ENCODE measurements at places on chromosomes 5 and 9.
A peak's percentile ranks its signal among the peaks of the same experiment; 100 is the strongest.

DNA sequence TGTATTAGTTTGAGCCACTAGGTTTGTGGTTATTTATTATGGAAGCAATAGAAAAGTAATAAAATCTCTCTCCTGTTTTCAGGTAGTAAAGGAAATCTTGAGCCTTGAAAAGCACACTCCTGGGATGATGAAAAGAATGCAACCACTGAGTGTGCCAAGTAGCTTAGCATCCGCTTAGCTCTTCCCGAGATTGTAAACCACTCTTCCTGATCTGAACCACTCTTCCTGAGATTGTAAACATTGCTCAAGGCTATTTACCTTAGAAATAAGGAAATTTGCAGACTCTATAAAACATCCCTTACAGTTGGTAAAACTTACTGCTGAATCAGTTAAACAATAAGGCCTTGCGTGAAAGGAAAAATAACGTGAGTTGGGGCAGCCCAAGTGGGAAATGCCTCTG, 17.4 kb upstream of the IL33 start:
- DNase-seq: no peak

- no peak for DNase-seq
Observed at GRCh38 chr9:20838218-20838617, 154.2 kb downstream of the FOCAD start.

GRCh38 chr9:124882231-124882630, 20.3 kb downstream of the ARPC5L start:
- DNase-seq: no peak

DNA sequence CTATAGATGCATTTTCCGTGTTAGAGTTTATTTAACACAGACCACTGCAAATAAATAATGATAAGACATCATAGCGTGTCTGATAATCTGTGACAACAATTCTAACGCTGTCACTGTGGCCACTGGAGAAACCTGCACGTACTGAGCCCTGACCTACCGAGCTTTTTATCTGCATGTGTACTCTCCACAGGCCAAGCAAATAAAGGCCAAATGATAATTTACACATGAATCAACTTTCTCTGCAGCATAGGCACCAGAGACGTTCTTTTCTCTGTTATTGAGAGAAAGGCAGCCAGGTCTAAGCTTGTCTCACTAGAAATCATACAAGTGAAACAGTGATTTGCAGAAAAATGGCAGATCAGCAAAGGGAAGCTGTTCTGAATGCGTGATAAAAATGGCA, 75.8 kb downstream of the POU5F2 start:
- DNase-seq: no peak

DNA sequence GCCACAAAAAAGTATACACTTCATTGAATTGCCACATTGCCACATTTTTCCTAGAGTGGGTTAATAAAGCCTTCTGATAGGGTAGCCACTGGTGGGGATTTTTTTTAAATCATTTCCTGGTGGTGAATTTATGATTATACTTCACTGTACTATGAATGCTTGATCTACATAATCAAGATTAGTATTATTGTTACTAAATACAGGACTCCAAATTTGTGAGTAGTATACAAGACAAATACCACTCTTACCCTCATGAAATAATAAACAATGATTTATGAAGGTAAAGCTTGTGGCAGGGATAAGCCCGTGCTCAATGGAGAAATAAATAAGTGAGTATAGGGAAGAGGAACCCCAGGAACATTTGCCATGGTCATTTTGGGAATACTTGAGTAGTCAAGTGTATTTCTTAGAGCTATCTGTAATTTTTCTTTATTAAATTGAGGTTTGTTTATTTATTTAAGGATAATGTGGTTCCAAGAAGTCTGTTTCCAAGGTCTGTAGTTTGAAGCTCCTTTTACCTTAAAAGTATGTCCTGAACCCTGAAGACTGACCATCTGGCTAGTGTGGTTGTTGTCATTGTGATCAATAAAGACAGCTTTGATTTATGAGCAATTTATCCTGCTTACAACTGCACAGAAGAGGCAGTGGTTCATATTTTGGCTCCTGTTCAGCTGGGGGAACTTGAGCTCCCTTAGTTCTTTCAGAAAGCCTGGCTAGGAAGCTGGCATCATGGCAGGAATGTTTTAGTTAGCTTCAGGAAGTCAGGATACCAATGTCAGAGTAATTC, 118.6 kb downstream of the ZSWIM6 start:
- peak; percentile 42 for DNase-seq

Data from fibroblast of skin of left quadriceps (primary cell).